ENCODE measurements at places on chromosomes 11 and 22.
A peak's percentile ranks its signal among the peaks of the same experiment; 100 is the strongest.

DNA sequence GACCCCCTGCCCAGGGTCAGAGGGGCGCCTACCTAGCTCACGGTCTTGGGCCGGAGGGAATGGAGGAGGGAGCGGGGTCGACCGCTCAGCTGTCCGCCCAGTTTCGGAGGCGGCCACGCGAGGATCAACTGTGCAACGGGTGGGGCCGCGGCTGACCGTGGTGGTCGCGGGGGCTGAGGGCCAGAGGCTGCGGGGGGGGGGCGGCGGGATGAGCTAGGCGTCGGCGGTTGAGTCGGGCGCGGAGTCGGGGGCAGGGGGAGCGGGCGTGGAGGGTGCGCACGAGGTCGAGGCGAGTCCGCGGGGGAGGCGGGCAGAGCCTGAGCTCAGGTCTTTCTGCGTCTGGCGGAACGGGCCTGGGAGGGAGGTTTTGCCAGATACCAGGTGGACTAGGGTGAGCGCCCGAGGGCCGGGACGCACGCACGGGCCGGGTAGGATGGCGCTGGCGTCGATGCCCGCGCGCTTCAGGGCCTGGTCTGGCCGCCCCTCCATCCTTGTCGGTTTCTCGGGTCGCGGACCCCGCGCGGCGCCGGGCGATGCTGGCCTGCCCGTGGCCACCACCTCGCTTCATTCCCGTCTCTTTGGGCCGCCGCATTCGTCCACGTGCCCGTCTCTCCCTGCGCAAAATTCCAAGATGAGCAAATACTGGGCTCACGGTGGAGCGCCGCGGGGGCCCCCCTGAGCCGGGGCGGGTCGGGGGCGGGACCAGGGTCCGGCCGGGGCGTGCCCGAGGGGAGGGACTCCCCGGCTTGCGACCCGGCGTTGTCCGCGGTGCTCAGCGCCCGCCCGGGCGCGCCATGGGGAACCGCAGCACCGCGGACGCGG is at the start of gene DRD4:
Gene DRD4 (plus strand): TSS at position 759 of the 822 bp plus-strand sequence. CDS start 36 bp downstream, at position 795.
- peak; percentile 28 for DNase-seq

- DNase-seq: peak; percentile 36
Measured at GRCh38 chr11:44607319-44607962, 42.0 kb downstream of the CD82 start.

DNA sequence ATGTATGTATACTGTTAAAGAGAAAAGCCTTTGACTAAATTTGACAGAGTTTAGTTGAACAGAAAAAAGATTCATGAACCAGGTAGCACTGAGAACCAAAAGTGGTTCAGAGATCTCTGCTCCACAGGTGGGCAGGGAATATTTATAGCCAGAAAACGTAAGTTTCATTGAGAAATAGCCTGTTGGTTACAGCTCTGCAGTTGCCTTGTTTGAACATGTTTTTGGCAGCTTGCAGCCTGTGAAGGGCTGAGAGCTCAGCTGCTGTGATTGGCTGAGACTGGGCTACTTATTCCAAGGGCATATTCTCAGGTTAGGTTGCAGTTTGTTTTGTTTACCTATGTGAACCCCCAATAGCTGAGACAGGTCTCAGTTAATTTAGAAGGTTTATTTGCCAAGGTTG is 13.5 kb upstream of the ZNF74 start:
- DNase-seq: no peak

GRCh38 chr22:49997251-49997599 is 15.3 kb downstream of the IL17REL start:
- no peak for DNase-seq

DNA sequence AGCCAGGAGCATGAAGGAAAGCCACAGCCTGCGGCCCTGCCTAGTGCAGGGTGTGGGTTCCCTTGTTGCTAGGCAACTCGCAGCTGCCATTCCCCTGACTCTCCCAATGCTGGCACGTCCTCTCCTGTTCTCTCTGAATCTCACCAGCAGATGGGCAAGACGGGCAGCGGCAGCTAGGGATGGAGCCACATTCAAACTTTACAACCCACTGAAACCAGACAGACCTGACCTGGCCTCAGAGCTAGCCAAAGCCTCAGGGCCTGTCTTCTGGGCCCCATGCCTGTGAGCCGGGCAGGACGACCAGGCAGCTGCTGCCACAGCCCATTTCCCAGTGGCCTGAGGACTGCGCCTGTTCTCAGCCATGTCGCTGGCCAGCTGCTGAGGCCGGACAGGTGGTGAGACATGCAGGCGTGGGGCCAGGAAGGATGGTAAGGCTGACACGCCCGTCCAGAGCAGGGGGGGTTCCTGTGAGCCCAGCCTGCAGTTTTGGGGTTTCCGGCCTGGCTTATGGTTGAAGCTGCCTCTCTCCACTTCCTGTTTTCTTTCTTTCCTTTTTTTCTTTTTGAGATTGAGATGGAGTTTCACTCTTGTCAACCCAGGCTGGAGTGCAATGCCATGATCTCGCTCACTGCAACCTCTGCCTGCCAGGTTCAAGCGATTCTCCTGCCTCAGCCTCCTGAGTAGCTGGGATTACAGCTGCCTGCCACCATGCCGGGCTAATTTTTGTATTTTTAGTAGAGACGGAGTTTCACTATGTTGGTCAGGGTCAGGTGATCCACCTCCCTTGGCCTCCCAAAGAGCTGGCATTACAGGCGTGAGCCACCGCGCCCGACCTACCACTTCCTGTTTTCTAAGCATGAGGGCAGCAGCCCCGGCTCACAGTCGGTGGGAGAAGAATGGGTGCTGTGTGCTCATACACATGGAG is 4.1 kb downstream of the SUN2 start:
- DNase-seq: no peak

DNA sequence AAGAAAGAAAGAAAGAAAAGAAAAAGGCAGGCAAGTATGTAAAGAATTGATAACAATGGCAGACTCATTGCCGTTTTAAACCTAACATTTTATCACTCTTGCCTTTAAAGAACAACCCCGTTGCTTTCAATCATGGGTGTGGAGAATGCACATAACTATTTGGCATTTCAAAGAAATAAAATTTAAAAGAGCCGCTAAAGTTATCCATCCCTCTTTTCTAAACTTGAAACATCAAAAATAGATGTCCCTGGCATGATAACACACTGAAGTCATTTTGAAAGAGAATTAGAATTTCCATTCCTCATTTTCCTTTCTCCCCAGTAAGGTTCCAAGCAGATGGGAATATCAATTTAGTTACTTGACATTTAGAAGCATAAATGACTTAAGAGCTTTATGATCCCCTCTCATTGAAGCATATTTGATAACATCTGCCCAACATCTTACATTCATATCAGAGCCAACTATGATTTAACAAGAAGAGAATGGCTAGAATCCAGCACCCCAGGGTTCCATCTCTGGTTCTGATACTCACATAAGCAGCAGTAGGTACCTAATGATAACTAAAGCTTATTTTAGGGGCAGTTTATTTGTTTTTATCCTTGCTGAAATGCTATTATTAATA is 529.6 kb upstream of the LRRC4C start:
- no peak for DNase-seq

DNA sequence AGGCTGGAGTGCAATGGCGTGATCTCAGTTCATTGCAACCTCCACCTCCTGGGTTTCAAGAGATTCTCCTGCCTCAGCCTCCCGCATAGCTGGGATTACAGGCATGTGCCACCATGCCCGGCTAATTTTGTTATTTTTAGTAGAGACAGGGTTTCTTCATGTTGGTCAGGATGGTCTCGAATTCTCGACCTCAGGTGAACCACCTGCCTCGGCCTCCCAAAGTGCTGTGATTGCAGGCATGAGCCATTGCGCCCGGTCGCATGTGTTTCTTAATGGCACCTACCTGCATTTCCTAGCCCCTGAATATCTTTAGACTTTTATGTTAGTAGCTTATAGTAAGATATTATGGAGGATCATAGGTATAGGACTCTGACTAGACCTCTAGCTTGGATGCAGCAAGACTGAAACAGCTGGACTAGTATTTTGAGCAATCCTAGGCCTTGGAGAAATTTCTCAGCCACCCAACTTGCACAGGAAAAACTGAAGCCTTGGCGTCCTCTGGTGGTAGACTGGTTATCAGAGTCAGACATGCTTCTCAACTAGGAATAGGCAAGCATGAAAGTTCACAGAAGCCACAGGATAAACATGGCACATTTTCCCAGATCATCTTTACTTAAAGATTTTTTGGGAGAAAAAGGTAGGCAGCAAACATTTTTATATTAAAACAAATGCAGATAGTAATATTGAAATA is 22.7 kb upstream of the C1QTNF4 start:
- DNase-seq: peak; percentile 89

GRCh38 chr22:37342065-37342464 is 59.8 kb downstream of the CYTH4 start:
- no peak for DNase-seq

GRCh38 chr11:119093942-119094815 is 7.5 kb downstream of the DPAGT1 start:
- DNase-seq: peak; percentile 58

- DNase-seq: peak; percentile 56
Measured at GRCh38 chr11:503179-503981, 3.7 kb downstream of the RNH1 start.

All from cardiac fibroblast (primary cell).